ENCODE measurements at places on chromosomes 1 and 21. TPM values are rescaled to one million over a fixed set of nuclear protein-coding genes. Genes with fewer than 3 reads are reported as not detected.

SLFNL1 gene
- not detected for total RNA-seq

NR5A2 gene
- total RNA-seq: 22.3 TPM

SOX13 gene
- 139 TPM for total RNA-seq

CHIA gene
- total RNA-seq: not detected

S100A9 gene
- 0.33 TPM for total RNA-seq

MX1 gene
- total RNA-seq: 3.6 TPM

RNU1-4 gene
- total RNA-seq: 1,197 TPM

KCNT2 gene
- 14.2 TPM for total RNA-seq

DNA sequence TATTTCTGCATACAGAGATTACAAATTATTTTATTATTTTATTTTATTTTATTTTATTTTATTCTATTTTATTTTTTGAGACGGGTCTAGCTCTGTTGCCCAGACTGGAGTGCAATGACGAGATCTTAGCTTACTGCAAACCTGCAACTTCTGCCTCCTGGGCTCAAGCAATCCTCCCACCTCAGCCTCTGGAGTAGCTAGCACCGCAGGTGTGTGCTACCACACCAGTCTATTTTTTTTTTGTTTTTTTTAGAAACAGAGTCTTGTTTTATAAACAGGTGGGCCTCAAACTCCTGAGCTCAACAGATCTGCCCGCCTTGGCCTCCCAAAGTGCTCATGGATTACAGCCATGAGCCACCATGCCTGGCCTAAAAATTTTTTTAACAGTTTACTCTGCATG is 88.1 kb downstream of the PCP4 start:
- H3K36me3 ChIP-seq: peaks cover 12% of the 10 kb centered on the region
- H3K27ac ChIP-seq: no peak overlapping the region
- no peak for DNase-seq
- no peak overlapping the region for H3K4me3 ChIP-seq
- H3K27me3 ChIP-seq: peaks cover 22% of the 10 kb centered on the region

- H3K4me3 ChIP-seq: no peak overlapping the region
- peaks cover 28% of the 10 kb centered on the region for H3K36me3 ChIP-seq
- peaks cover 2% of the 10 kb centered on the region for H3K4me1 ChIP-seq
- H3K27me3 ChIP-seq: no peaks in the 10 kb centered on the region
- no peak overlapping the region for H3K27ac ChIP-seq
These were observed 46.0 kb upstream of the JUN start for GRCh38 chr1:58829866-58830265.

- H3K27me3 ChIP-seq: peaks cover 4% of the 10 kb centered on the region
- no peak for DNase-seq
- H3K4me3 ChIP-seq: no peak overlapping the region
- H3K36me3 ChIP-seq: no peaks in the 10 kb centered on the region
- peaks cover 16% of the 10 kb centered on the region for H3K4me1 ChIP-seq
These were observed 1.7 kb upstream of the NENF start for GRCh38 chr1:212430955-212431394.

DNA sequence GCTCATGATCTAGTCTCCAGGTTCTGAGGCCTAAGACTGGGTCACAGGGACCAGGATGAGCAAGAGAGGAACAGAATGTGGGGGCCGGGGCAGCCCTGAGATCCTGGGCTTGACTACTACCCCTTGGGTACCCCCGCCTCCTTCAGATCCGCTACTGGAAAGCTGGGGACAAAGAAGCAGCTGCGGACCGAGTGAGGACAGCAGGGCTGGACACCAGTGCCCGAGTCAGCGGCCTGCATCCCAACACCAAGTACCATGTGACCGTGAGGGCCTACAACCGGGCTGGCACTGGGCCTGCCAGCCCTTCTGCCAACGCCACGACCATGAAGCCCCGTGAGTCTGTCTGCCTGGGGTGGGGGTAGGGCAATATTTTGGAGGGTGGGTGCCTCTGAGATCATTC is 12.5 kb downstream of the TMEM81 start:
- no peaks in the 10 kb centered on the region for H3K27me3 ChIP-seq
- H3K27ac ChIP-seq: no peak overlapping the region
- no peak for DNase-seq
- no peaks in the 10 kb centered on the region for H3K36me3 ChIP-seq

DNA sequence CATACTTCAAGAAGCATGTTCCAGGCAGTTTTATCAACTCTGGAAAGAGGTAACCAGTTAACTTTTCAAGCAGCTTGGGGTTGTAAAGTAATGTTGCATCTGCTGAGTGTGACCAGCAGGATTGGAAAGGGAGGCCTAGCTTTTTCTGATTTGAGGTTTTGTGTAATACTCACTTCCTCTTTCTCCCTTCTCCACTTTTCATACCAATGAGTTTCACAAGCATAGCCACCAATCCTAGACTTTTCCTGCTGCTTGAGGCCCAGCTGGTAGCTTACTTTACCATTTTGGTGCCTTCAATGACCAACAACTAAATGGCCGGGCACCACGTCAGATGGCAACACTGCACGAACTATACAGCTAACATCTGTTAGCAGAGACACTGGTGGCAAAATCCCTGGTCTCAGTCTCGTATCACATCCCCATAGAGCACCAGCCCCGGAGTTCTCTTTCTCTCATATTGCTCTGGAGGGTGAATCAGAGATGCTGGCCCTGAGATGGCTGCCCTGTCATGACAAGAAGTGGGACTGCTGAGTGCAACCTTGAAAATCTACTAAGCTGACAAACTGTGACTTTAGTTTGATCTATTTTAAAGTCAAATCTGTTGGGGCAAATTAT is 14.8 kb upstream of the GPR88 start:
- no peak for DNase-seq
- H3K4me1 ChIP-seq: no peaks in the 10 kb centered on the region
- no peak overlapping the region for H3K27ac ChIP-seq
- H3K27me3 ChIP-seq: no peaks in the 10 kb centered on the region

GRCh38 chr1:54859700-54860391 is 27.1 kb downstream of the DHCR24 start:
- H3K36me3 ChIP-seq: peaks cover 78% of the 10 kb centered on the region
- DNase-seq: no peak
- H3K4me3 ChIP-seq: no peak overlapping the region
- H3K4me1 ChIP-seq: no peaks in the 10 kb centered on the region

- peak overlapping the region; percentile 76 for H3K27ac ChIP-seq
- H3K36me3 ChIP-seq: peaks cover 6% of the 10 kb centered on the region
- H3K4me3 ChIP-seq: no peak overlapping the region
- no peaks in the 10 kb centered on the region for H3K27me3 ChIP-seq
These were observed 50.9 kb downstream of the CNST start for GRCh38 chr1:246617156-246617555.

GRCh38 chr1:53554592-53555305 is 95.5 kb downstream of the DMRTB1 start:
- H3K4me3 ChIP-seq: no peak overlapping the region
- DNase-seq: peak; percentile 6
- H3K27me3 ChIP-seq: peaks cover 2% of the 10 kb centered on the region
- H3K36me3 ChIP-seq: no peaks in the 10 kb centered on the region

GRCh38 chr1:42971841-42972291 is 13.2 kb upstream of the SLC2A1 start:
- no peaks in the 10 kb centered on the region for H3K27me3 ChIP-seq
- peaks cover 30% of the 10 kb centered on the region for H3K4me1 ChIP-seq
- DNase-seq: no peak

- H3K27me3 ChIP-seq: no peaks in the 10 kb centered on the region
- H3K4me1 ChIP-seq: peaks cover 66% of the 10 kb centered on the region
- H3K4me3 ChIP-seq: no peak overlapping the region
- DNase-seq: no peak
- H3K27ac ChIP-seq: peak overlapping the region; percentile 84
These were observed 22.7 kb downstream of the SKI start for GRCh38 chr1:2250721-2251281.

DNA sequence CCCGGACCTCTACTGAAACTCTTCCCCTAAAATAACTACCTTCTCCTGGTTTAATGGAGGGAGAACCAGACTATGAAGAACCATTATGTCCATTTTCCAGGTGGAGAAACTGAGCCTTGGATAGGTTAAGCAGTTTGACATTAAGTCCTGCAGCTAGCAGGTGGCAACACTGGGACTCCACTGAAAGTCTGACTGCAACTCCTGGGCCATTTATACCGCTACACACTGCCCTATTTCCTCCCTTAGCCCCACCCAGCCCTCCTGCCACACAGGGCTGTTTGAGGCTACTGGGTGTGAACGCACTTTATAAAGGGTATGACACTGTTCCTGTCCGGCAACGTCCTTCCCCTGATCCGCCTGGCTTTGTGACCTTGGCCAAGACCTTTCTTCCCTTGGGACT is 511 bp upstream of the INPP5B start:
- DNase-seq: no peak
- H3K4me1 ChIP-seq: peaks cover 12% of the 10 kb centered on the region
- H3K36me3 ChIP-seq: no peaks in the 10 kb centered on the region
- H3K27me3 ChIP-seq: no peaks in the 10 kb centered on the region
- H3K4me3 ChIP-seq: peak overlapping the region; percentile 97
- H3K27ac ChIP-seq: no peak overlapping the region

- H3K4me1 ChIP-seq: peaks cover 14% of the 10 kb centered on the region
- H3K27me3 ChIP-seq: no peaks in the 10 kb centered on the region
- no peaks in the 10 kb centered on the region for H3K36me3 ChIP-seq
These were observed 251.6 kb downstream of the KIF26B start for GRCh38 chr1:245406426-245406825.

Measured in WTC11 (cell line).